ENCODE measurements at places on chromosomes 4 and X.

DNA sequence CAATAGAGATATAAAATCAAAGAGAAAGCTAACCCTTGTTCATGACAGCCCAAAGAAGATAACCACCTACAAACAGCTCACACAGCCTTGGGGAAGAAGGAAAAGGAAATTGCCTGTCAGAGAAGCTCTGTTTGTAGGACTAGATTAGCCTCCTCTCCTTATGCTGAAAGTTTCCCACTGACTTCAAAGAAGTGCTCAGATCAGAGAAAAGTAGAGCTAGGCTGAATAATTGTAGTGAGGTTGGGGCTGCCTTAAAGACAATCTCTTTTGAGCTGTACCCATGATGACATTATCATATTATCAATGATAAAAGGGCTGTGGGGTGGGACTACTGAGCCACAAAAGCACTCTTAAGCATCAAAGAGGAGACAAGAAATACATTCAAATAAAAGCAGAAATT is 223.0 kb upstream of the GALNT7 start:
- DNase-seq, result no peak

DNA sequence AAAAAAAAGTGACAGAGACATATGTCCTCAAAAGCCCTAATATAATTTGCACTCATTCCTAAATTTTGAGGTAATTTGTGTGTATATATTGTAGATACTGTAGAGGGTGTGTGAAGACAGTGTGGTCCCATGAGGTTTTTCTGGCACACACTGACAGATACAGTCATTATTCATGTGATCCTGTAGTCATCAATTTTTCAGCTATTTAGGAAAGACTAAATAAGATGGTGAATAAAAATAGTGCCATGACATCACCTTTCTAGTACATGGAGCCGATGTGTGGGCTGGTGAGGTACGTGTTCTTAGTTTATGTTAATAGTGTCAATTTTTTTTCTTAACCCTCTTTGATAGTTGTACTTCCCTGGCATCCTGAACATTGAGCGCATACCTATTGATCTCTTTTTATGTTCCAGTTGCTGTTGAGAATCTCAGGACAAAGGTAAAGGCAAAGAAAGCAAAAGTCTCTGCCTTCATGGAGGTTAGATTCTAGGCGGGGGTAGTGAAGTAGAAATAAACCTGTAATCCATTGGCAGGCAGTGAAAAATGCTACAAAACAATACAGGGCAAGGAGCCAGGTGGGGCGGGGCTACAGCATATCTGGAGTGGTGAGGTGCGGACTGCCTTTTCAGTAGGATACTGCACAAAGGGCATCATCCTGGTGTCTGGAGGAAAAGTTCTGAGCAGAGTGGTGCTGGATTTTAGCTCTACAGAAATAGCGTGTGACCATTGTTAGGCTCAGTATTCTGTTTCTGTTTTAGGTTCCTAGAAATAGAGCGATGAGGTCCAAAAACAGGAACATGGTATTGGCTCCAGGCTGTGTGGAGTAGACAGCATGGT is 93.8 kb downstream of the ARHGAP10 start:
- DNase-seq, result no peak

DNA sequence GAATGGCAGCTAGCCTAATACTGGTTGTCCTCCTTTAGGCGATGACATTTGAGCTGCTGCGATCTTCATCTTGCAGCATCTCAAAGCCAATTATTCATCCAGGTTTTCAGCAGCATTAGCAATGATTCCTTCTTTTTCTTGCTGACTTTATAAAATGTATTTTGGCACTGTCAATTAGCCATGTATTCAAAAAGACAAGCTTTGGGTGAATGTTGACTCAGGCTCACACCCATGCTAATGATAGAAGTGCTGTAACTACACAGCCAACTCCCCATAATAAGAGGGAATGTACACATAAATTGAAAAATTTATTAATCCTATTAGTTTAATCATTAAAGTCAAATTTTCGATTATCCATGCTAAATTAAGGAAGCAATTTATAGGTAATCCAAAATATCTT is 24.3 kb upstream of the NPNT start:
- DNase-seq, result no peak

- DNase-seq, result no peak
These were observed 39.8 kb downstream of the HAND2 start for GRCh38 chr4:173490256-173490655.

- DNase-seq, result no peak
These were observed 131.7 kb downstream of the SH2D1A start for GRCh38 chrX:124478046-124478445.

GRCh38 chr4:182547435-182547834 is 304.2 kb downstream of the TENM3 start:
- DNase-seq, result no peak
